ENCODE measurements at places on chromosomes 5 and 9.

DNA sequence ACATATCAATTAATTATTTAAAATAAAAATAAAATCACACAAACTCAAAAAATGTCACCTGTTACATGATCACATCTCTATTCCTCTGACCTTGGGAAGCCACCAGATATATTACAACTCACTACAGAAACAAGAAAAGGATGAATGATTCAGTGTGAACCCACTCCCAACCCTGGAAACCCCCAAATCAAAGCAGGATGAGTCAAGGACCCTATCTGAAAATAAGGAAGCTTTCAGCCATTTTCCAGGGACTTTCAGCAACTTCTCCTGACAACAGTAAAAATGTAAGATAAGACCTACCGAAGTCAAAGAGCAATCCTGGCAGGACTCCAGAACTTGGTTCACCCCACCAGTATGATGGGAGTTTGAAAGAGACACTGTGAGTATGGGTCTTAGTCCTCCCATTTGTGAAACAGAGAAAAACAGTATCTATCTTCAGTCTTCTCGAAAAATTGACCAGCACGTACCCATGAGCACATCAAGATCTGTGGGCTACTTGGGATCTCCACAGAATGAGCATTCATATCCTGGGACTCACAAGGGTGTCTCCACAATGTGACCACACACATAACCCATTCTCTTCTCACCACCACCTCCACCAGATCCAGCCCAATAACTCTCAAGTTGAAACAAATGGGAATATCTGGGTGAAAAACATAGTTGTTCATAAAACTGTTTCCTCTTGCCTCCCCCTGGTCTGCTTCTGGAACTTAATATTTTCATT, 9.9 kb downstream of the NRG2 start:
- no peak for DNase-seq

GRCh38 chr5:8814105-8814504, 731.8 kb downstream of the SEMA5A start:
- DNase-seq, result no peak

DNA sequence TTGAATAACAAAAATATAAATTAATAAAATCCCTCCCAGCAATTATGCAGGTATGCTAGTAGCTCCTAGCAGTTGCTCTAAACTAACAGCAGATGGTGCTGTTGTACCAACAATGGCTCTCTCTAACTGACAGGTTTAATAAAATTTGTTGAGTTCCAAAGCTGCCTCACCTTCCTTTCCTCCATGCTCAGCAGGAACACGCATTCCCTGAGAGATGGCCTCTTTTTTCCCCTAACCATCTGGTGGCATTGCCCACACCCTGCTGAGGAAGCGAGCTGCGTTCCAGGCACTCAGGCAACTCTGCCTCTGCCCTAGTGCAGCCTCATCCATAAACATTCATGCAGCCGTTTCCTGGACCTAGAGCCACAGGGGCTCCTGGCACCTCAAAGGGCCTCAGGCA, 106.2 kb downstream of the KLHL3 start:
- peak; percentile 54 for DNase-seq

DNA sequence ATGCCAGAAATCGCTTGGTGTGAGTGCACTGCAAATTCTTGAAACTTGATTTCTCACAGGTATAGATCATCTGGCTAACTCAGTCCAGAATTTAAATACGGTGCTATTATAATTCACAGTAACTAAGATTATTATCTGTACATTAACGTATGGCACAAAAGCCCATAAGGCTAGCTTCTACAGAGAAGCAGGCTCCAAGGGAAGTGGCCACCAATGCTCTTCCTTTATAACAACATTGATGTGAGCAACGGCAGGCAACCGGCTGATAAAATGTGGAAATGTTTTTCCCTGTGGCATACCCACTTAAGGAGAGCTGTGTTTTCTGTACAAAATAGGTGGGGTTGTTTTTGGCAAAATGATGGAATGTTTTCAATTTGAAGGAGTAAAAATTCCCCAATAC, 35.7 kb downstream of the SEMA4D start:
- DNase-seq, result no peak

DNA sequence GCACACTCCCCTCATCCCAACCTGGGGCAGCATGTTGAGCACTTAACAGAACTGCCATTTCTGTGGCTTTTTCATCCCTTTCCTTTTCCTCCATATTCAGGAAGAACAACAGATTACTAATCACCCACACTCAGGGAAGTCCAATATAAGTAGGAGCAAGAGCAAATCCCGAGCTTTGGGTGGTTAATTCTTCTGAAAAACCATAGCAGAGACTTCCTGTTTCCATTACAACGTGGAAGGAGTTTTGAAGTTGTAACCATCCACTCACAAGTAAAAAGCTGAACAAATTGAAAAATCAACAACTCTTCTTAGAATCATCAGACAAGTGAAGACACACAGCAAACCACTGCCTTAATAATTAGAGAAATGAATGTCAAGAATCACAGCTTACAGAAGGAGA, 8.2 kb downstream of the CTSL start:
- DNase-seq, result no peak

DNA sequence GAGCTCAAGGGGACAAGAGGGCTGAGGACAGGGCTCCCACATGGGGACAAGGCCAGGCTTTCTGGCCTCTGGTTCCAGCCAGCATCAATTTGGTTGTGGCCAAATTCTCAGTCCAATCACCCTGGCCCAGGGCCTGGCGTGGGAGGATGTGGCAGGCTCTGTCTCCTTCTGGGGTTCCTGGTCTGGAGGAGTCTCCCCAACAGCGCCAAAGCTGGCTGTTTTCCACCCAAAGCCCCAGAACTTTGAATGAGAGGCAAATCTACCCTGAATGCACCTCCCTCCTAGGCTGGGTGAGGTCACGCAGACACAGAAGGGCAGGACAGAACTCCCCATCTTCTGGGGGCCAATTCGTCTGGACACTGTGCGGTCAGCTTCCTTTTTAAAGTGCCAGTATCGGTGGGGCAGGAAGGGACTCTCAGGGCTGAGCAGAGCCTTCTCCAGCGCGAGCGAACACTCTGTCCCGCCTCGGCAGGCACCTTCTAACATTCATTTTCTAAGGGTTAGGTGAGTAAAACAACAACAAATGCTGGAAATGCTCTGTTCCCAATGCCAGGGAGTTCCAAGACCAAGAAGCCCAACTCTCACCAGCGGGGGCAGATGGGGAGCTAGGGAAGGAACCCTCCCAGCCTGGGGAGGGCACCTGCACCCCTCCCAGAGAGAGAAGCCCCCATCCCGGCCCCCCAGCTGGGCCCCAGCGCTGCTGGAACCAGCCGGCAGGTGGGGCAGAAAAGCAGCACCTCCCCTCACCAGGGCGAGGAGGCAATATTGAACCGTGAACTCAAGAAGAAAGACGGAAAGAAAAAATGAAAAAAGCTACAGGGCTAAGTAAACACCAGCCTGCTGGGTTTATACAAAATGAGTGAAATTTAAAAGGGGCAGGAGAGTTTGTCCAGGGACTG, 3.7 kb upstream of the DPM2 start:
- DNase-seq, result peak; percentile 21

- DNase-seq, result no peak
These were observed 477.1 kb downstream of the SPOCK1 start for GRCh38 chr5:137022043-137022442.

- DNase-seq, result no peak
These were observed 75.3 kb downstream of the PIK3R1 start for GRCh38 chr5:68290847-68291246.

DNA sequence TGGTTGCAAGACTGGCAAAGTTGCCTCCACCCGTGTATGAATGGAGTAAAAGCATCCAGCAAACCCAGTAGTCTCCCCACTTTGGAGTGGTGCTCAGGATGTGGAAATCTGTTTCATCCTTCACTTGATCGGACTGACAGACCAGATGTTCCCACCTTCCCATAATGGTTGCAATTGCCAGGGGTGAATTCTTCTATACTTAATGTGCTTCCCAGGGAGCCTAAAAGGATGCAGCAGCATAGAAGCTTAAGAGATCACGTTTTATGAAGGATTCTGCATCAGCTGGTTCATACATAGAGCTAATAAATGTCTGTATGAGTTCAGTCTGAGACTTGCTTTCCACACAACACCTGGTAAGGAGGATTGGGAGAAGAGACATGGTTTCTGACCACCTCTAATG, 198.8 kb upstream of the S1PR3 start:
- DNase-seq, result no peak

Data from CD4-positive, alpha-beta memory T cell (primary cell).